ENCODE measurements at places on chromosomes 4 and X. TPM values are rescaled to one million over a fixed set of nuclear protein-coding genes. Genes with fewer than 3 reads are reported as not detected.

- DNase-seq = no peak
Measured at GRCh38 chr4:118400356-118400755, 47.6 kb upstream of the PRSS12 start.

GRCh38 chrX:122572461-122572860 is 611.6 kb upstream of the GRIA3 start:
- no peak for DNase-seq

GRCh38 chr4:89751416-89751815 is 85.5 kb downstream of the SNCA start:
- no peak for DNase-seq

- no peak for DNase-seq
Measured at GRCh38 chr4:154390324-154390723, 101.3 kb downstream of the DCHS2 start.

DNA sequence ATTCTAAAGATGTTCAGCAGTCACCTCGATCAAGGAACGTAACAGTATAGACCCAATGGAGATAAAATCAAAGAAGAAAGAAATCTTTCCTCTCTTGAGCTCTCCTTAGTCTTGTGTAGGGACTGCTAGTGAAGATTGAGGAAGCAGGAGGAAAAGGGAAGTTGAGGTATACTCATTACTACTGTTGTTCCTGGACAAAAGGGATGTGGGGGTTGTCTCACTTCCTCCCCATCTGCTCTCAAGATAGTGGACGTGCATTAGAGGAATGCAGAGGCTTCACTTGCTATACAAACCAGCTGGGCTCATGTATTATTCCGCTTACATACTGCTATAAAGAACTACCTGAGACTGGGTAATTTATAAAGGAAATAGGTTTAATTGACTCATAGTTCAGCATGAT is 208.9 kb upstream of the ARHGEF9 start:
- DNase-seq = no peak

The FAT1 gene
- total RNA-seq = 0.02 TPM

Data from activated naive CD4-positive, alpha-beta T cell treated with anti-CD3 and anti-CD28 coated beads, Interleukin-2, amount 50 U/mL, for 72 hours (primary cell).